ENCODE measurements at places on chromosomes 3 and 15.
A peak's percentile ranks its signal among the peaks of the same experiment; 100 is the strongest.

DNA sequence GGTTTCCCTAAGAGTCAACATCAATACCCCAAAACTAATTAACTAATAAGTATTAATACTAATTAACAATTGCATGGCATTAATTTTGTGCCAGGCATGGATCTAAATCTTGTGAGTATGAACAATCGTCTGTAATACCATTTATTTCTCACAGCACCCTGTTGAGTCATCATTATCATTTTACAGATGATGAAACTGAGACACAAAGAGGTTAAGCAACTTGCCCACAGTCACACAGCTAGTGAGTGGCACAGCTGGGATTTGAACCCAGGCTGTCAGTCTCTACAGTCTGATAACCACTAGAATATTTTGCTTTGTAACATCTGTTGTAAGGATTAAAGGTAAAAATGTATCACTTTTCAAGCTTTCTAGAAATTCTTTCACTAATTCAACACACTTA lies 423.4 kb upstream of the WNT5A start:
- DNase-seq, result no peak

- DNase-seq, result no peak
Measured at GRCh38 chr3:10554746-10555145, 49.4 kb upstream of the ATP2B2 start.

- DNase-seq, result no peak
Measured at GRCh38 chr3:23115171-23115877, 87.8 kb upstream of the UBE2E2 start.

DNA sequence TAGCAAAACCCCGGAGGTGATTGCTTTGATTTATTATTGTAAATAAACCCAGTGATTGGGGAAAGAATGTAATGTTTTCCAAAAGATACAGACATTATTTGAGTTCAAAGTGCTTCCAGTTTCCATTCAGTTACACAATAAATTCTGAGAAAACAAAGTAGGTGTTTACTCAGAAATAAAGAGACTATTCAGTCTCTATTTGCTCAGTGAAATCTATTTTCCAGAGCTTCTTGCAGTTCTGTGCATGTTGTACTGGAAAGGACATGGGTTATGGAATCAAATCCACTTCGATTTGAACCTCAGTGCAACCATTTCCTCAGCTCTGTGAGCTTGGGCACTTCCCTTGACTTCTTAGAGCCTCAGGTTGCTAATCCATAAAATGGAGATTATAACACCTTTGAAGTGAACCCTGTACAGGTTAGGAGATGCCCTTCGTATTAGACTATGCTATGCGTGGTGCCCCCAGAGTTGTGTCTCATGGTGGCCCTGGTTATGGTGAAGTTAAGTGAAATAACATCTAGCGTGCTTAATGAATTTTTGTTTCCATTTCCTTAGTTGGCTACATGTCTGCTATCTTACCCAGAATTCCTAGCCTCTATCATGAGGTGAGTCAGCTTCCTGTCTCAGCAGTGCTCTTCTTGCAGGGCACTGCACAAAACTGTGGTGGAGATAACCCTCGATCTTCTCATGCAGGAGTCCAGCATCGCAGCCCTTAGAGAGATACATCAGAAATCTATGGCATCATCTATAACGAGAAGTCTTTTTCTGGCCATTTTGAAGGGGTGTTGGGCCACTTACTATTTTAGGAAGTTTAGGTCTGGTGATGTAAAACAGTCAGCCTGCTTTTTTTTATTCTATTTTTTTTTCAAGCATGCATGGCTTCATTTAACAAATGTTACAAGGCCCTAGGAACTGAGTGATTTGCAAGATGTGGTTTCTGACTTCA lies 97.7 kb downstream of the RPL39L start:
- no peak for DNase-seq

GRCh38 chr15:90165659-90166489 lies 35.3 kb upstream of the SEMA4B start:
- DNase-seq, result peak; percentile 96

All from amniotic stem cell (primary cell).